ENCODE measurements at places on chromosomes 7 and 10.

- no peak for DNase-seq
Measured at GRCh38 chr10:106981452-106982075, 182.9 kb downstream of the SORCS1 start.

DNA sequence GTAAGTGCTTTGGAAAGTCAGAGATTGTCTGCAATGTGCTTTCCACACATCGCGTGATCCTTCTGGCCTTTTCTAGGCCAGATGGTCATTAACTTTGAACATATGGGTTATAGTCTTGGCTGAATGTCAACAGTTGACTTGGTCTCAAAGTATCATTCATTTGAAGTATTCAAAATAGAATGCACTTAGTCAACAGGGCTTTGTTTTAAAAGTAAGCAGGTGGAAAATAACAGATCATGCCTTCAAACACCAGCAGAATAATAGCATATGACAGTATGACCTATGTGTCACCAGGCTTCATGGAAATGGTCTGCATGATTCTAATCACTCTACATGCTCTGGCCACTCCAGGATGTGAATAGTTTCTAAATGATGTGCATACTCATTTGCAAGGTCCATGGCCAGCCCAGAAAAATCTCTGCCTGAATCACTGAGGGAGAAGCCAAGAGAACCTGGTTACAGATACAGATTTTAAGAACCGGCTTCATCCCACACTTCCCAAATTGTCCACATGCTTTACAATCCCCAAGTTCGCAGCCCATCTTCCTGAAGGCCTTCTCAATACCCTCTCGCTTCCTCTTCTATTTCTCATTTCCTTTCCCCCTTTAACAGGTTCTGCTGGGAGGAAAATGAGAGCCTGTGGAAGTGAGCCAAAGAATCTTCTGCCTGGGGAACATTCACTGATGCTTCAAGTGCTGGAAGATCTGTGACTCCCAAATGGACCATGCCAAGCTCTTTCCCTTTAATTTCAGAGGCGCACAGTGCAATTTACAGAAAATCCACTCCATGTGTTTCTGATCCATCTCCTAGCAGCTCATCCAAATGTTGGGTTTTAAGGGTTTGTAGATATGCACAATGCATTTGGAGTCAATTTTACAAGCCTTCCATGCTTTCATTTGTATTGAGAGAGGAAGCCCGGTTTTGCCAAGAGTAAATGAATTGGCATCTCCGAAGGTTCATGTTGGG, 122.8 kb upstream of the GDF10 start:
- DNase-seq: no peak

DNA sequence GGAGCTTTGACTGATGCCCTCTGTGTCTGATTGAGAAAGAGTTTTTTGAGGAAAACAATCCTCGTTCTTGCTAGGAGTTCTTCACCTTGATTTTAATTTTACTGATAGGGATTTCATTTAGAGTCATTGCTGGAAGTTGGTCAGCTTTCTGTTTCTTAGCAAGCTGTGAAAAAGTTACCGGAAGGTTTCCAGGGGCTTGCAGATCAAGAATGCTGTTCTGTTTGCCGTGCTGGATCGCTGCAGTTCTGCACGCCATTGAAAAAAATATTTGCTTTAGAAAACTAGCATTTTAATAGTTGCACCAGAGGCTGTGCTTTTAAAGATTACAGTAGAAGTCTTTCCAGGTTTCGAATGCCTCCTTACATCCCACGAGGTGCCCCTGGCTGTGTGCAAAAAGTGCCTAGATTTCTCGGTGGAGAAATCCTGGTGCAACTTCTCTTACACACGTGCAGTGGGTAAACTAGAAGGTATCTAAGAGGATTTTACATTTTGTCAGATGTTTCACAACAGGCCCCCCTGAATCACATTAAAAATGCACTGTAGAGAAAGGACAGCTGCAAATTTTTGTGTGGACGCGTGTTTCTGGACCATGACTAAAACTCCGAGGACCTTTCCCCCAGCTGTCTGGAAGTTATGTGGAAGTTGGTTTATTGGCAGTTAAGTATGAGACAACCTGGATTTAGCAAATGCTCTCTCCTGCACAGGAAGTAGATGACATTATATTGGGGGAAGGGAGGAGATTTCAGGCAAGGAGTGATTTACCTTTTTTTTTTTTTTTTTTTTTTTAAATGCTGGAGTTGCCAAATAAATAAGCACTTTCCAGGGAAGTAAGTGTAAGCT, 5.8 kb downstream of the TCF7L2 start:
- peak; percentile 74 for DNase-seq

DNA sequence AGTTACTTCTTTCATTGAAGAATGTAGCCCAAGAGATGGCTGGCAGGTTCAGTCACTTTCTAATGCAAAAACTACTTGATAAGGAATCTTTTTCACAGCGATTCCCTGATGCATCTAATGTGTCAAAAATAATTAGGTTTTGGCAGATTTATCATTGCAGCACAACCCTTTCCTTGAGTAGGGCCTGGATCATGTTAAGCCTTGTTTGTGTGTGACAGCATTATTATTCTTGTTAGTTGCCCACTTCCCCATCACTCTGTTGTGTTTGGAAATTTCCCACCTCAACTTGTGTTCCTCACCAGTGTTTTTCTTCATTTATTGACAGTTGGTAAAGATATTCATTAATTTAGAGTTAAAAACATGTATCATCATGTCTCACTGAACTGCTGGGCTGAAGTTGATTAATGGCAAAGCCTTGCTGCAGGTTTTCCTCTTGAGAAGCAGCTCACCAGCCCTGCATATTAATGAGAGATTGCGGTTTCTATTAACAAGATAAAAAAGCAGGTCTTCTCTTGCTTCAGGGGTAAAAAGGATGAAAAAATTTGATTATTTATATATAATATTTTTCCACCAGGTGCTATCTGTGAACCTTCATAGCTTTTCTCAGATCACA, 233.3 kb upstream of the MDFIC start:
- DNase-seq: no peak

GRCh38 chr7:55046582-55047342, 27.9 kb downstream of the EGFR start:
- no peak for DNase-seq

DNA sequence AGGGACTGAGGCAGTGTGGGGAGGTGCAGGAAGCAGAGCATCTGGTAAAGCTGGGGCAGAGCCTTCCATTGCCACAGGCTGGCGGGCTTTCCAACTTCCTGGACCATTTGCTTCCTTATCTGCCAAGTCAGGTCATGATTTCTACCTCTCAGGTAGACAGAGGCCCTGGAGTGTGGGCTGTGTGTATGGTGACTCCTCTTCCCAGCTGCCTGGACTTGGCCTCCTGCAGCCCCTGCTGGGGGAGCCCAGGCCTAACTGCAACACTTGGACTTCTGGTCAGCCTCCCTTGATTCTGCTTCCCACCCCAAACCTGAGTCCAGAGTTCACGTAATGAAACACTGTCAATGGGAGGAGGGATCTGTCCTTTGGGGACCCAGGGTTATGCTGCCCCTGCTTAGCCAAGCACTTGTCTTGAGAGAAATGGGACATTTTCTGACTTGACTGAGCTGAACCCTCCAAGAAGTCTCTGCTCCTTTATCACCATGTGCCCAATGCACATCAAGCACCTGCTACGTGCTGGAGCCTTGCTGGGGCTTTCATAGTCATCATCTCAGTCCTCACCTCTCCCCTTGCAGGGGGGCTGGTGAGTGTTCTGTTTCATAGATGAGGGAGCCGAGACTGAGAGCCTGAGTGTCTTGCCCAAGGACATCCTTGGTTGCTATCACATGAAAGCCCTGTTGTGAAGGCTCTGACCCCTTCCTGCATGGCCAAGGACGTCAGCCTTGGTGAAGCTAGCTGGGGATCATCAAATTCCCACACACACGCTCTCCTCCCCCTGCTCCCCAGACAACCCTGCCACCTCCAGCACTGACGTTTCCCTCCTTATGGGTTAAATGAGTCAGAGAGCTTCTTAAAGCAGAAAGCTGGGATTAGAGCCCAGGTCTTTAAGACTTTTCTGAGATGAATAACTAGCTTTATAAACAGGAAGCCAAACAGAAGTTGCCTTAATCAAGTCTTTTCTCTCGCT, 3.4 kb downstream of the CLEC2L start:
- DNase-seq: no peak

- no peak for DNase-seq
Measured at GRCh38 chr7:106766551-106766950, 98.5 kb upstream of the PIK3CG start.

DNA sequence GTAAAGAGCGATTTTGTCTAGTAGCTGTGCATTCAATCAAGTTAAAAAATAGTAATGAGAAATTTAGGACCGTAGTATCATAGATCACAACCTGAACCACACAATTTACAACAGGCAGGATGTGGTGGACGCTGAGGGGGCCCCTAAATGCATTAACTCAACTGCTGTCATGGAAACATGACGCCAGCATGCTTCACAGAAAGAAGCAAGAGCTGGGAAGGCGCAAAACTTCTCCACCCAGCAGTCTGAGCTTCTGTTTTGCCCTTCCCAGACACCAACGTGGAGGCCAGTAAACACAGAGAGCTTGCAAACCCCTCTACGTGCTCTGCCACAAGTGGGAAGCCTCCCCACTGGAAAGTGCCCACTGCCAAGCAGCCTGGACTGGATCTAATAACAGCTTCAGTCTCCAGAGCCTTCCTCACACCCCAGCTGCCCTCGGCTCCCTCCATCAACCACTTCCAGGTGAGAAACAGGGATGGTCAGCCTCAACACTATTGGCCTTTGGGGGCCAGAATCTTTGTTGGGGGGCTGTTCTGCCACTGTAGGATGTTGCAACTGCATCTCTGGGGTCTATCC, 151.8 kb downstream of the SFMBT2 start:
- no peak for DNase-seq

- no peak for DNase-seq
Measured at GRCh38 chr7:84971360-84971759, 215.5 kb downstream of the SEMA3D start.

GRCh38 chr10:86341361-86341811, 25.2 kb downstream of the GRID1 start:
- DNase-seq: no peak

DNA sequence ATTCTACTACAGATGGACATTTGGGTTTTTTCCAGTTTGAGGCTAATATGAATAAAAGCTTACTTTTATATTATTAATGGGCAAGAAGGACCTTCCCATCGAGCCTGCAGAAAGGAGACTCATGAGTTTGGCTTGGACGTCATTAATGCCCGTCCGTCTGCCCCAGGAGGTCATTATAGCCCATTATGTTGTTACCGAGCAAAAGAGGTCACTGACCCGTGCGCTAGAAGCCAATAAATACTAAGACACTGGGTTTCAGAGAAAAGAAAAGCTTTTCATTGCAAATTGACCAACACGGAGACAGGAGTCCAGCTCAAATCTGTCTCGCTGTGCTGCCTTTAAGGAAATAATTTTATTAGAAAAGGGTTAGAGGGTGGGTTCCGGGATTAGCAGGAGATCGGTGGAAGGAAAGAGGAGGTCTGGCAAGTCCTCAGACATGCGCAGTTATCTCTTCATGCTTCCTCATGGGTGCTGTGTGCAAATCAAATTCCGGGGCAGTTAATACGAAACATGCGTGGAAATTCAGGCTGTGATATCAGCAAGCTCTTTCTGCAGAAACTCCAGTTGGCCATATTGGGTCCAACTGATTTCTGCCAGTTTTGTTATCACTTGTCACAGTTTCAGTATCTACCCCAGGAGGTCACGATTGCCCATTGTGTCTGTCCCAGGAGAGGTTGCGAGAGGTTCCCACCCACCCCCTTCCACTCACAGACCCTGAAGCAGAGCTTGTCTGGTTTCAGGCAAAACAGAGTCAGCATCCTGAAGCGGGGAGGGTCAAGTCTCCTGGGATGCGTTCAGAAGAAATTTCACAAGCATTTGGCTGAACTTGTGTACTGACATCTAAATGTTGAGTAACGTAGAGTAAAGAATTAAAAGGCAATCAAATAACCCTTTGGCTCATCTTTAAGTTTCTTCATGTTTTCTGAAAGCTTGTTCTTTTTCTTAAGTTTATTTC, 1.1 kb upstream of the GALNTL5 start:
- DNase-seq: peak; percentile 50

- no peak for DNase-seq
Measured at GRCh38 chr10:127587668-127588365, 38.7 kb downstream of the NPS start.

DNA sequence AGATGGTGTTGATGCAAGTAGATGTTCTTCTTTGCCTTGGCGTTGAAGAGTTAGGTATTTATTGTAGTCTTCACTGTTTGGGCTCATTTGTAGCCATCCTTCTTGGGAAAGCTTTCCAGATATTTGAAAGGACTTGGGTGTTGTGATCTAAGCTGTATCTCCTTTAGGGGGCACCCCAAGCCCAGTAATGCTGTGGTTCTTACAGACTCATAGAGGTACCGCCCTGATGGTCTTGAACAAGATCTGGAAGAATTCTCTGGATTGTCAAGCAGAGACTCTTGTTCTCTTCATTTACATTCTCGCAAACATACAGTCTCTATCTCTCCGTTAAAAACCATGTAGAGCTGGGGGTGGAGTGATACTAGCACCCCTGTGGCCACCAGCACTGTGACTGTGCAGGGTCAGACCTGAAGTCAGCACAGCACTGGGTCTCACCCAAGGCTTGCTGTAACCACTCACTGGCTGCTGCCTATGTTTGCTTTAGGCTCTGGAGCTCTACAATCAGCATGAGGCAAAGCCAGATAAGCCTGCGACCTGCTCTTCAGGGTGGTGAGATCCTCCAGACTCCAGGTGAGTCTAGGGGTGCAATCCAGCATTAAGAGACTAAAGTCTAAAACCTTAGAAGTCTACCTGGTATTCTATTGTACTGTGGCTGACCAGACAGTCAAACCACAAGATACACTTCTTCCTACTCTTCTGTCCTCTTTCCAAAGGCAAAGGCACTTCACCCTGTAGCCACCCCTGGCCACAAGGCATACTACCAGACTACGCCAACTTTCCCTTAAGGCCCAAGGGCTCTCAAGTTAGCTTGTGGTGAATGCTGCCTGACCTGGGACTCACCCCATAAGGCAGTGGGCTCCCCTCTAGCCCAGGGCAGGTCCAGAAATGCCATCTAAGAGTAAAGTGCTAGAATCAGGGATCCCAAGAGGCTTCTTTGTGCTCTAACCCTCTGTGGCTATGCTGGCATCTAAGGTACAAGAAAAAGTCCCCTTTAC, 209.7 kb upstream of the TMEM196 start:
- peak; percentile 44 for DNase-seq

DNA sequence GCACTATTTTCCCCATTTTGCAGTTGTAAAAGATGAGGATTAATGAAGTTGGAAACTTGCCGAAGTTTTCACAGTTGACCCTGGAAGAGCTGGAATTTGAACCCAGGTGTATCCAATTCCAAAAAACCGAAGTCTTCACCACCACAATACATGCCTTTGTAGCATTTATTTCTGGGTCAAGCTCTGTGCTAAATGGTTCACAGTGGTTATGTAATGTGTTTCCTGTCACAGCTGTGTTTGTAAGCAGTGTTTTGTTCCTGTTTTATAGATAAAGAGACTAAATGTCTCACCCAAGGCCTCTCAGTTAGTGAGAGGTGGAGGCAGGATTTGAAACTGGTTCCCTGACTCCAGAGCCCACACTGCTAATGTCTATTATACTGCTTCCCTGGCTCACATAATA, 17.6 kb downstream of the SFTPA2 start:
- no peak for DNase-seq

Measured in right hindlimb (tissue), 1 donor.